NCI-H2227 treated with DMSO at 0.1 percent for 48 hours (cell line): ENCODE measurements at places on chromosomes 5 and 9.

- DNase-seq, result no peak
Observed at GRCh38 chr5:112491257-112491656, 72.2 kb upstream of the EPB41L4A start.

DNA sequence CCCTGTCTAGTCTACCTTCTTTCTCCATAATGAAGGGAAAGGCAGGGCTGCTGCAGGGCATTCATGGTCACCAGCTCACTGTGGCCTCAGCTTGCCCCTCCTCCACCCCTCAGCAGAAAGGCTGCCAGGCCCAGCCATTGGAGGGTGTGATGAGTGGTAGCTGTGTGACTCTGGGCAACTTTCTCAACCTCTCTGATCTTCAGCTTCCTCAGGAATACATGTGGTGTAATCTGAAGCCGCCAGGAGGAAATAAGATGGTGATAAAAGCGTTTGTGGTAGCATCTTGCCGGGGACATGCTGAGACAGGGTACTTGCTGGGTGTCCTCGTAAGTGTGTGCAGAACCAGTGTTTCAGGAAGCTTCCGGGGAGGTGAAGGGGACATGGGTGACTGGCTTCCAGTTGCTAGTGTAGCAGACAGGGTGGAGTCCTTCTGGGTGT, 9.8 kb downstream of the CXCL14 start:
- DNase-seq, result no peak

DNA sequence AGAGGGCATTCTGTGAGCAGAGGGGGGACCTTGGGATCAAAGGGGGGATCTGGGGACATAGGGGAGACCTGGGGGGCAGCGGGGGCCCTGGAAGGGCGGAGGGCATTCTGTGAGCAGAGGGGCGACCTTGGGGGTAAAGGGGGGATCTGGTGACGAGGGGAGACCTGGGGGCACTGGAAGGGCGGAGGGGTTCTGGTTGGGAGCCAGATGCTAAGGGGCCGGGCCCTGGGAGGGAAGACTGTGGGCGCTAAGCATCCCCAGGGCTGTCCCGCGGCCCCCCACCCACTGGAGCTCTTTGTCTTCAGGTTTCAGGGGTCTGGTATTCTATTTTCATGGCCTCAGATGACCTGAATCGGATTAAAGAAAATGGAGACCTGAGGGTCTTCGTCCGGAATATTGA, 748 bp downstream of the LCN9 start:
- DNase-seq, result no peak

DNA sequence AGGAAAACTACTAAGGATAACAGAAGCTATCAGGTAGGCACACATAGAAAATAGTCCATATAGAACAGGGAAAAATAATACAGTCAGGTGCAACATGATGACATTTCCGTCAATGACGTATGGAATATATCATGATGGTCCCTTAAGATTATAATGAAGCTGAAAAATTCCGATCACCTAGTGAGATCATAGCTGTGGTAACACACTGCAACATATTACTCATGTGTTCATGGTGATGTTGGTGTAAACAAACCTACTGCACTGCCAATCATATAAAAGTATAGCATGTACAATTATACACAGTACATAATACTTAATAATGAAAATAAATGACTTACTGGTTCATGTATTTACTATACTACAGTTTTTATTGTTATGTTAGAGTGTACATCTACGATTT, 60.0 kb downstream of the MEGF9 start:
- DNase-seq, result no peak

- DNase-seq, result no peak
Observed at GRCh38 chr5:36519881-36520280, 86.5 kb upstream of the SLC1A3 start.

DNA sequence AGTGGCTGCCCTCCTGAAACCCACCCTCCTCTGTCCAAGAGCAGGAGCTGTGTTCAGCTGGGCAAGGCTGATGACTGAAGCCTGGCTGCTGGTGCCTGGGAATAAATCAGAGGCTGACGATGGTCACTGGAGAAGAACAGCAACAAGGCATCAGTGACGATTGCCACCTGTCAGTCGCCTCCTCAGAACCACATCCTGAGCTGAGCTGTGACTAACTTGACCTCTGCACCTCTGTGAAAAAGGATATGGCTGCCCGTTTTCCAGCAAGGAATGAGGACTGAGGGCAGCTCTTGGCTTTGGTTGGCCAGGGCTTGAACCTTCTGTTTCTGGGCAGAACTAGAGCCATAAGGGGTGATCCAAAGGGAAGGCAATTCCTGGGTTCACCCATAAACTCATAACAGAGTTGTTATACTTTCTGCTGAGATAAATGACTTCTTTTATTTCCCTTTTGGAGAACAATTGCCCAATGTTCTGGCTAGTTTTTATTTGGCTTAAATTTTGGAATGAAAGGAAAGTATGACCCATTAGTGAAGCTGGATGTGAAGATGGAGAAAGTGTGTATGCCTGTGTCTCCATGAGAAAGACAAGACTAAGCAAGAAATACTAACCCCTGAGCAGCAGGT, 40.1 kb downstream of the TRIP13 start:
- DNase-seq, result no peak

DNA sequence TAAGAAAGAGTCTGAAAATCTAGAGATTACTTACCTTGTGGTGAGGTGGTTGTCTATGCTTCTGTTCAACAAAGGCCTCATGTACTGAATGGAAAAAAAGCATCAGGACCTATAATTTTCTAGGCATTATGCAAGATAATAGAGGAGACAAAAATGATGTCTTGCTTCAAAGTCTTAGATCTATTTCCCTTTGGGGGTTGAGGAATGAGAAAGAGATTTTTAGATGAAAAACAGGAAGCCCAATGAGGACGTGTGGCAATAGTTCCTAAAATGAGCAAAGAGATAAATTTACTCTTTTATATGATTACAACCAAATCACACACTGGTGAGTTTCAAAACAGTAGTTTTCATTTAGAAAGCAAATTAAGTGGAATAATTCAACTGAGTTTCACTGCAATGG, 99.5 kb downstream of the GHR start:
- no peak for DNase-seq

DNA sequence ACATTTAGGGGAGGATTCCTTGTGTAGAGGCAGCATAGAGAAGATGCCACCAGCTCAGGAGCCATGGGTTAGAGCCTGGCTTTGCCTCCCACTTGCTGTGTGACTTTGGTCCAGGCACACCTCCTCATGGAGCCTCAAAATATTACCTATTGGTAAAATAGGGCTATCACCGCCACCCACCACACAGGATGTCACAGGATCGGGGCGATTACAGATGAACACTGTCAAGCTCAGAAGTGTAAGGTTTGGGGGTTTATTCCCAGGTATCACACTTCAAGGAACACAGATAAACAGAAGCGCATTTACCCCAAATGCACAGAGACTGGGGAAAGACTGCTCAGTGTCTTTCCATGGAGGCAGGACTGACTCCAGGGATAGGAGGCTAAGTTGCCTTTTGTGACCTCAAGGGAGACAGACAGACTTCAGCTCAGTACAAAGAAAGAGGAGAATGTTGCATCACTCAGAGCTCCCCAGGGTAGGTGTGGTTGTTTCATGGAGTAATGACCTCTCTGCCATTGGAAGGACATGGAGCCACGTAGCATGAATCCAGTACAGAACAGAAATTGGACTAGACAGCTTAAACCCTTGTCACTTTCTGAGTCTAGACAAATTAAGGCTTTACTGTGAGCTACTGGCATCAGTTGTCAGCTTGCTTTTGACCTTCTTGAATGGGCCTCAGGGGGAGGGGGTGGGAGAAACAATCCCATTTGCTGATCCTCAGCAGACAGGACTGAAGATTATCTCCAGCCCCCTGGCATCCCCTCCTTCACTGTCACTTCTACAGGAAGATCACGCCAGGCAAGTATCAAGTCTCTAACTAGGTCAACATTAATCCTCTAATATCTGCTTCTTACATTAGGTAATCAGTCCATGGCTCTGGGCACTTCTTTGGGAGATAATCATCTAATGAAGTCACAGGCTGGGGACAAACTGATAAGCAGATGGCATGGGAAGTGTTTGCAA, 6.5 kb downstream of the TRAF1 start:
- DNase-seq, result no peak

- no peak for DNase-seq
Observed at GRCh38 chr9:14389146-14389545, 75.2 kb upstream of the NFIB start.

- peak; percentile 55 for DNase-seq
Observed at GRCh38 chr5:23820765-23821471, 313.5 kb downstream of the PRDM9 start.

DNA sequence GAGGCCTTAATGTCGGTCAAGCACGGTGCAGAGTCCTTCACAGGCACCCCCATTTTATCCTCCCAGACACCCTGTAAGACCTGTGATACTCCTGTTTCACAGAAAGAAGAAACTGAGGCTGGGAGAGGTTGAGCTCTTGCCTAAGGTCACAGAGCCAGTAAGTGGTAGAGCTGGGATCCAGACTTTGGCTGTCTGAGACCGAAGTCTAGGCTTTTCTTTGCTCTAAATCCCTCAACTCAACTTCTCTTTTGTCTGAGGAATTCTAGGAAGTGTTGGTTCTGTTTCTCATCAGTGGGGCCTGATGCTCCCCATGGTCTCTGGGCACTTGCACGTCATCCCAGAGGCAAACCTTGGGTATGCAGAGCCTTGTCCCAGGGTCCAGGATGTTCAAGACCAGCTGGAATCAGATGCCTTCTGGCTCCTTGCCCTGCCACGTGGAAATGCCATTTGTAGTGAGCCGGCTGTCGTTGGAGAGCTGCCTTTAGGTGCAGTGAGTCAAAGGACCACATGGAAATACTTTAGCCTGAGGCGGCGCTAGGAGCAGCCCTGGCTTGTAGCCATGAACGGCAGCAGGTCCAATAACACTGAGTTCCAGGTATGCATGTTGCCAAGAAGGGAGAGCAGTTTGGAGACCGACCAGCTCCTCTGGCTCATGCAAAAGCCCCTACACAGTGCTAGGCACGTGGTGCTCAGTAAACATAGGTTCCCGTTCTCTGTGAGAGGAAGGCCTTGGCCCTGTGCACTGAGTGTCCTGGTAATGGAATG, 9.2 kb downstream of the DCANP1 start:
- no peak for DNase-seq

DNA sequence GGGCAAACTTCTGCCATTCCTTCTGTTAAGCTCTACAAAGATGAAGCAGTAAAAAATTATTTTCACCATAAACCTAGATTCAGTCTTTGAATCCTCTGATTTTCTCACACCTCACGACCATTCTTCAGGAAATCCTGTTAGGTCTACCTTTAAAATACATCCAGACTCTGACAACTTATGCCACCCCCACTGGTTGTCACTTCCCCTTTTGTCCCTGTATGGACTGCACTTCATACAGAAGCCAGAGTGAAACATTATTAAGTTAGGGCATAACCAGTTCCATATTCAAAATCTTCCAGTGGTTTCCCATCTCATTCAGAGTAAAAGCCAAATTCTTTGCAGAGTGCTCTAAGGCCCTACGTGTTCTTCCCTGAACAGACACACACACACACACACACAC, 499.8 kb downstream of the RASEF start:
- no peak for DNase-seq

GRCh38 chr5:92644266-92644886, 936.6 kb downstream of the NR2F1-AS1 start:
- DNase-seq, result no peak

DNA sequence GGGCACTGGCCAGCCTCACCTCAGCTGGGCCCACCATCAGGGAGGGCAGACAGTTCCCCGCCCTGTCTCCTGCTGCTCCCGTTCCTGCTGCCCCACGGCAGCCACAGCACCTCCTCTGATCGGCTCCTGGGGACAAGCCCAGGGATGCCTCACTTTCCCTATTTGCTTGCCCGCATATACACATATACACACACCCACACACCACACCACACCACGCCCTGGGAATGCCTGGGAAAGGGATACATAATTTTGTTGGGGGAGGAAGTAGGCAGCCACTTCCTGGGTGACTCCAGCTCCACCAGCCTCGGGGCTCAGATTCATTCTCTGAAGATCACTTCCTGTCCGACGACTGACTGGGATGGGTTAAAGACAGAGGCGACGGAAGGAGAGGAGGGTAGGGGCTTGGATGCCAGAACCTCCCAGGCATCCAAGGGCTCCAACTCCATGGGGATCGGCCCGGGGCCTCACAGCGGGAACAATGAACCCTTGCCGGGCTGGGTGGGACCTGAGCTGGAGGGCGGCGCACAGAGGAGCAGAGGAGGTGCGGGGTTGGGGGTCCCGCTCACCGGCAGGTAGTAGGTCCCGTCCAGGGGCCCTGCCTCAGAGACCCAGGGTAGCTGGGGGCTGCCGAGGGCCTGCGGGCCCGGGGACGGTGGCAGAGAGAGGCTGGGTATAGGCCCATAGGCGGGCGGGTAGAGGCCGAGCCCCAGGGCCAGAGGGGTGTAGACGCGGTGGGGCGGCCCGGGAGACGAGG, 2.0 kb upstream of the MZB1 start:
- no peak for DNase-seq

GRCh38 chr9:76166526-76166925, 227.7 kb downstream of the RFK start:
- DNase-seq, result no peak

- no peak for DNase-seq
Observed at GRCh38 chr5:9892696-9893095, 262.5 kb upstream of the TAS2R1 start.

DNA sequence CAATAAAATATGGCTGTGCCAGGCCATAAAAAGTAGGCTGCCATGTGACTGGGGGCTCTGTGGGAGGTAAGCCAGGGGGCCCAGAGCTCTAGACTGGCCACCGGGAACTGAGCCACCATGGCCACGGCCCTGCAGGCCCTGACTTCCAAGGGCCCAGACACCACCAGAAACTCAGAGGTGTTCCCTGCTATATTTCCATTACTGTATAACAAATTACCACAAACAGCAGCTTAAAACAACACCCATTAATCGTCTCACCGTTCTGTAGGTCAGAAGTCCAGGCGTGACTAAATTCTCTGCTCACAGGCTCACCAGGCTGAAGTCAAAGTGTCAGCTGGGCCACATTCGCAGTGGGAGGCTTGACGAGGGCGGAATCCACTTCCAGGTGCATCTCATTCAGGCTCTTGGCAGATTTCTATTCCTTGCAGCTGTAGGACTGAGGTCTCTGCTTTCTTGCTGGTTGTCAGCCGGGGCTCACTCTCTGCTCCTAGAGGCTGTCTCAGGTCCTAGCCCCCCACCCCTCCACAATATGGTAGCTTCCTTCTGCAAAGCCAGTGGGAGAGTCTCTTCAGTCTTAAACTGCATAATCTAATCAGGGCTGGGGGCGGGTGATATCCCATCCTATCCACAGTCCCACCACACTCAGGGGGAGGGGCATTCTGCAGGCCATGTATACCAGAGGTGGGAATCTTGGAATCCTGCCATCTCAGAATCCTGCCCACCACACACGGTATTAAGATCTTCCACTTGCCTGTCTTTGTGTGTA, 125.4 kb downstream of the C5orf15 start:
- DNase-seq, result no peak
